ENCODE measurements at places on chromosomes 12 and 14.
A peak's percentile ranks its signal among the peaks of the same experiment; 100 is the strongest.

DNA sequence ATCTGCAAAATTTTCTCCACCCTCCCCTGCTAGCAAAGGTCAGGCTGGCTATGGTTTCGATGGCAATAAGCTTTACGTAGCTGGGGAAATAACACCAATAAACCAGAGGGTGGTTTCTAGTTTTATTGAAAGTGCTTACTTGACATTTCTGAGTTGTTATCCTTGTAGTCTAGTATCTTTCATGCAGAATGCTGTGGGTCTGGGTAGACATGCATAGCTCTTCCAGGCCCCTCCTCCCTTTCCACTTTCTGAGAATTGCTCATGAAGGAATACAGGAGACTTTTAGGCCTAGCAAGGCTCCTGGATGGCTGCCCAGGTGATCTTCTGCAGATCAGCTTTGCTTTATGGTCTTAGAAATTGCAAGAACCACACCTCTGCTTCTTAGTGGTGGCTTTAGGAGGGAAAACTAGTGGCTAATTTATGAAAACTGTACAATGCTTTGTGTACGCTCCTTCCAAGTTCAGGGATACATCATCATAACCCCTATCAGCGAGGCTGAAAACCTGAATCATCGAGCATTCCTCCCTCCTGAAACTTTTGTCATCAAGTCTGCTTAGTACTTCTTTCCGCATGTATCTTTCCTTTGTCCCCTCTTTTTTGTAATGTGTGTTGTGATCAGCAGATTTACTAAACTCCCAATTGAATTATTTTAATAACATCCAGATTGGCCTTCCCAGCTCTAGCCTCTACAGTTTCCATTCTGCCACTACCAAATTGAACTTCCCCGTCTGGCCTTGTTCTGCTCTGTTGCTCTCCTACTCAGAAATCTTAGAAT lies 473.0 kb downstream of the RAD51B start:
- DNase-seq, result no peak

- DNase-seq, result no peak
These were observed 131.9 kb downstream of the HMGA2 start for GRCh38 chr12:65956056-65956738.

GRCh38 chr12:68451261-68452077 lies 119.3 kb upstream of the MDM1 start:
- DNase-seq, result peak; percentile 28

DNA sequence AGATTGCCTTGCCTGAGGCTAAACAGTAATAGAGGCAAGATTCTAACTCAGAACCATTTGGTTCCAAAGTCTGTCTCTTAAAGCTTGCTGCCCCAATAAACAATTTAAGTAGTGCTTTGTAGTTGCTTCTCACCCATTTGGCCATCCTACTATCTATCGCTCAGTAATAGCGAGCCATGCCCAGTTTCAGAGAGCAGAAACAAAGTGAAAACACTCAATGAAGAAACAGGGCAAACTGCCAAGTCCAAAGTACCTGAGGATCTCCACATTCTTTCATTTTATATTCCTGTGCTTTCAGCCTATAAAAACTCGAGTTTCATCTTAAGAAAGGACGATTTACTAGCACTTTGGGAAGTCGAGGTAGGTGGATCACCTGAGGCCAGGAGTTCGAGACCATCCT lies 103.3 kb upstream of the BBS10 start:
- DNase-seq, result no peak

- DNase-seq, result no peak
These were observed 24.0 kb upstream of the MDM1 start for GRCh38 chr12:68356060-68356695.

- DNase-seq, result no peak
These were observed 109.5 kb downstream of the PAX9 start for GRCh38 chr14:36771028-36771640.

DNA sequence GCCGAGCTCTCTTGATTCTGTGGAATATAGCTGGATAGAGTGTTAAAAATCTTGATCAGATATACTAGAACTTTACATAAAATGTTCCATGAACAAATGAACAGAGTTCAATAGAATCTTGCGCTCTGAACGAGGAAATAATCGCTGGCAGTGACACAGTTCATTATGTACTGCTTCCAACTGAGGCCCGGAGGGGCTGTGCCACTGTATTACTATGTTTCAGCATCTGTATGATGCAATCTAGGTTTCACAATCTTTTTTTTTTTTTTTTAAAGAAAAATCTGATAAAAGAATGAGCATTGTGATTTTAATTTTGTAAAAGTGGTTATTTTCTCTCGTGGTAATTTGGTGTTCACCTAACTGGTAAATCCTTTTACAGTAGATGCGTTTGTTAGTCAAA lies 77.2 kb downstream of the FERMT2 start:
- DNase-seq, result no peak

- DNase-seq, result no peak
These were observed 9.4 kb downstream of the IGF1 start for GRCh38 chr12:102470945-102471344.

DNA sequence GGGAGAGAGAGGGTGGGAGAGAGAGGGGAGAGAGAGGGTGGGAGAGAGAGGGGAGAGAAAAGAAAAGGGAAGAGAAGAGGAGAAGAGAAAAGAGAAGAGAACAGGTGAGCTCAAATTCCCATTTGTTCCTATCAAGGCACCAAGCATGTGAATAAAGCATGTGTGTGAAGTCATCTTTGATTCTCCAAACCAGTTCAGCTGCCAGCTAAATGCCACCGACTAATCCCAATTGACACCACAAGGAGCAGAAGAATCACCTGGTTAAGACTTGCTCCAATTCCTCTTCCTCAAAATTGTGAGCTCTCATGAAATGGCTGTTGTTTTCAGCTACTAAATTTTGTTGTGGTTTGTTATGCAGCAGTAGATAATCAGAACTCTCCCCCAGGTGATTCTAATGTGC lies 188.9 kb downstream of the TMX1 start:
- DNase-seq, result no peak

GRCh38 chr14:93431036-93431670 lies 414 bp downstream of the UNC79 start:
- no peak for DNase-seq

DNA sequence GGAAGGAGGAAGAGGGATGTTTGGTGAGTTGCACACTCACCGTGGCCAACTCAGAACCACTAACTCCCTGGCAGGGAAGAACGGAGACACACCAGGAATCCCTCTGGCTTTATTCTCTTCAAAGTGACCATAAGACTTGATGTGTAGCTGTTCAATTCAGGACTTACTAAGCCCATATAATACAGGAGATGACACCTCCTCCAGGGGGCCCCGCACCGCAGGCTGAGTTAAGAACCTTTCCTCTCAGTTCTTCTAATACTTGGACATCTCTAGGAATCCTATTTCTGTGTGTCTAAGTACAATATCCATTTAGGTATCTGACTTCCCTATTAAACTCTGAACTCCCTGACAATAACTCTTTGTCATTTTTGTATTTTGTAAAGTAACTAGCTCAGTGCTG lies 49.5 kb downstream of the DCAF4 start:
- no peak for DNase-seq

GRCh38 chr14:104287301-104288009 lies 149.1 kb downstream of the KIF26A start:
- DNase-seq, result no peak

Measured in omental fat pad (tissue), 4 donors.